ENCODE measurements at places on chromosomes 16 and 17. TPM values are rescaled to one million over a fixed set of nuclear protein-coding genes. Genes with fewer than 3 reads are reported as not detected.
A peak's percentile ranks its signal among the peaks of the same experiment; 100 is the strongest.

TP53TG3 gene
- total RNA-seq = not detected

EVI2A gene
- total RNA-seq = 191 TPM

PABPN1L gene
- total RNA-seq = not detected

SERPINF2 gene
- total RNA-seq = not detected

DNA sequence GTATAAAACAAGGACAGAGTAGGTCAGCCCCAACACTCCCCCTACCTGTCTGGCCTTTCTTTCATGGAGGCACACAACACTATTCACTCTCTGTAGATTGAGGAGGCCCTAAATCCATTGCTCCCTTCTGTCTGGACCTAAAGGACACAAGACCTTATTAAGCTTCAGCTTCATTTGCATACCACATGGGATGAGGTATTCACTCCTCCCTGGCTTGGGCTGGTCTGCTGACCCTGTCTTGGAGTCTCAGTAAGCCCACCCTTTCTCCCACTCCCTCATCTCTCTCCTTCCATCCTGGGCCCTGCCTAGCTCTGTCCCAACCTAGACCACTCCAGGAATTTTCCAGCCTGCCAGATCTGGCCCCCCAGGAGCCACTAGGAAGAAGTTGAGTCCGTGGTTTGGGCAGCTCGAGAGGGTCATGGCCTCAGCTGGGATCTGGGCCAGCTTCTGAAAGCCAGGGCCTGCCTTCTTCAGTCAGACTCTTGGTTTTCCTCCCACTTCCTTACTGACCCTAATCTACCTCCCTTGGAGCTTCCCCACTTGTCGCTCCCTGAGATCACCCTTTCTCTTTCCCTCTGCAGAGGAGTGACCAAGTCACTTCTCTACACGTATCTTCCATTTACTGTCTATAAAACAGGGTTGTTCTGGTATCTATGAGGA, 6.5 kb upstream of the LLGL1 start:
- H3K4me1 ChIP-seq = peaks cover 27% of the 10 kb centered on the region
- H3K4me3 ChIP-seq = no peak overlapping the region
- no peaks in the 10 kb centered on the region for H3K36me3 ChIP-seq

DNA sequence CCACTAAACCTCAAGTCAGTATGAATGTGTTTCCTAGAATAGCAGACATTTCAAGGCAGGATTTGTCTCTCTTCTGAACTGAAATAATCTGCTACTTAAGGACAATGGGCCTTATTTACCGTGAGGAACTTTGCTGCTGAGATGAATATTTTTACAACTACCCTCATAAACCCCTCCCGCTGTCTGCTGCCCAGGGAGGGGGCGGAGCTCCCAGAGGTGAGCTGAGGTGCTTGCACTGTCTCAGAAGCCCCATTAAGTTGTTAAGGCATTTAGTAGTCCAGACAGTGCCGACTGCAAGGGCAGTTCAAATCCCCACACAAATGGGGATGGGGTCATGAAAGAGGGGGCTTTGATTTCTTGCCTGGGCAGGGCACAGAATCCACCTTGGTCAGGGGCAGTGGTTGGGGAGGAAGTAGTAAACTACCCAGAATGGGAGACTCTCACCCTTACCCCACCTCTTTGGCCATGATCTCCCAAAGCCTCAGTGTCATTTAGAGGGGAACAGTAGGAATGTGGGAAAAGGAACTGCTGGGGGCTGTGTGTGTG, 19.2 kb downstream of the HNF1B start:
- no peaks in the 10 kb centered on the region for H3K36me3 ChIP-seq
- H3K4me3 ChIP-seq = no peak overlapping the region
- H3K4me1 ChIP-seq = no peaks in the 10 kb centered on the region
- DNase-seq = no peak
- H3K27ac ChIP-seq = no peak overlapping the region
- peaks cover 2% of the 10 kb centered on the region for H3K27me3 ChIP-seq

GRCh38 chr16:86593913-86594620, 15.7 kb downstream of the FOXL1 start:
- H3K36me3 ChIP-seq = no peaks in the 10 kb centered on the region
- no peak overlapping the region for H3K4me3 ChIP-seq
- peak overlapping the region; percentile 20 for H3K27ac ChIP-seq
- H3K27me3 ChIP-seq = no peaks in the 10 kb centered on the region
- H3K4me1 ChIP-seq = peaks cover 50% of the 10 kb centered on the region
- DNase-seq = no peak

- no peak overlapping the region for H3K4me3 ChIP-seq
- peak overlapping the region; percentile 99 for H3K27ac ChIP-seq
- H3K27me3 ChIP-seq = no peaks in the 10 kb centered on the region
- no peak for DNase-seq
- H3K36me3 ChIP-seq = no peaks in the 10 kb centered on the region
These were observed 1.7 kb upstream of the STAT3 start for GRCh38 chr17:42389899-42390298.

- no peaks in the 10 kb centered on the region for H3K36me3 ChIP-seq
- H3K4me3 ChIP-seq = peak overlapping the region; percentile 55
- no peaks in the 10 kb centered on the region for H3K27me3 ChIP-seq
These were observed 40.8 kb upstream of the CMIP start for GRCh38 chr16:81403601-81404391.

GRCh38 chr16:1314399-1315068, 5.1 kb downstream of the UBE2I start:
- H3K27ac ChIP-seq = no peak overlapping the region
- H3K4me1 ChIP-seq = peaks cover 23% of the 10 kb centered on the region
- H3K4me3 ChIP-seq = no peak overlapping the region
- no peaks in the 10 kb centered on the region for H3K27me3 ChIP-seq

DNA sequence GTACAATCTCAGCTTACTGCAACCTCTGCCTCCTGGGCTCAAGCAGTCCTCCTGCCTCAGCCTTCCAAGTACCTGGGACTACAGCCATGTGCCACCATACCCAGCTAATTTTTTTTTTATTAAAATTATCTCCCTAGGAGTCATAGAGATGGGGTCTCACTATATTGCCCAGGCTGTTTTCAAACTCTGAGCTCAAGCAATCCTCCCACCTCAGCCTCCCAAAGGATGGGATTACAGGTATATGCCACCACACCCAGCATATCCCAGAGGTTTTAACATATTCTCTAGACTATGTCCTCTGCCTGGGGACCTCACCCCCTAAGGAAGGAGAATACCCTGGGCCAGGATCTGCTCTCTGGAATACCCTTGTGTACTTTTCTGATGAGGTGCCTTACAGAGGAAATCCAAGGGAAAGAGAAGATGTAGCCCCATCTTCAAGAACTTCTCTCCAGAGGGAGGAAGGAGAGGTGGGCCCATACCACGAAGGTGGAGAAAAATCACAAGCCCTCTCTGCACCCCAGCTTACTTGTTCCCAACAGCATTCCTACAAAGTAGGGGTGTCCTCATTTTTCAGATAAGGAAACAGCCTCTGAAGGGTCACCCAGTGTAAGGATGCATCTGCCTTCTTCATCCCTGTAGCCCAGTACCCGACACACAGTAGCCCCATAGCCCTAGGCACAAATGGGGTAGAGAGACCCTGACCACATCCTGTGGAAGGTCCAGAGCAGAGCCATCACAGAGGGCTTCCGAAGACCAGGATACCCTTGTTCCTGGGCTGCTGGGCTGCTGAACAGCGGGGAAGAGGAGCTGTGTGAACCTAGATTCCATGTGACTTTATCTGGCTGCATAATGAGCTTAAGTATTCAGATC, 151.6 kb downstream of the SOCS1 start:
- DNase-seq = no peak
- H3K4me3 ChIP-seq = no peak overlapping the region
- H3K27me3 ChIP-seq = no peaks in the 10 kb centered on the region
- no peaks in the 10 kb centered on the region for H3K36me3 ChIP-seq
- peaks cover 58% of the 10 kb centered on the region for H3K4me1 ChIP-seq

- H3K27me3 ChIP-seq = no peaks in the 10 kb centered on the region
- H3K4me1 ChIP-seq = peaks cover 6% of the 10 kb centered on the region
- no peak overlapping the region for H3K4me3 ChIP-seq
- peak overlapping the region; percentile 8 for H3K27ac ChIP-seq
- H3K36me3 ChIP-seq = peaks cover 54% of the 10 kb centered on the region
These were observed 47.9 kb downstream of the STH start for GRCh38 chr17:46046957-46047356.

DNA sequence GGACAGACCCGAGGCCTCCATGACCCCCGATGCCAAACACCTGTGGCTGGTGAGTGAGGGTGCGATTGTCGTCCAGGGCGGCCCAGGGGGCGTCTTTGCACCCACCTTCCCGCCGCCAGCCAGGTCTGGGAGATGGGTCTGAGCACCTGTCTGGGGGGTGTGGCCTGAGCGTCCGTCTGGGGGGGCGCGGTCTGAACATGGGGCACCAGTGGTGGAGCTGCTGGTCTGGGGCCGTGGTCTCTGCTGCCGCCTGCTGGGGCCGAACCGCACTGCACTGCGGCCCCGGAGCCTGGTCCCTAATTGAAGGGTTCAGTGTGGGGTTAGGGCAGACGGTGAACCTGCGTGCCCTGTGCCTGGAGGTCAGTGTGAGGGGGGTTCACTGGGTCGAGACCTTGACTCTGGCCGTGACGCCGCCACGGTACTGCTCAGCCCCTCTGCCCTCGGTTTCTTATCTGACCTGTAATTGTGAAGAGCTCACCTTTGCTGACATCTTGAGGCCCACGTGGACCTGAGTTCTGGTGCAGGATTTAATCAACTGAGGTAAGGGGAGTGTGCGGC, 12.6 kb upstream of the TCF25 start:
- peak; percentile 99 for DNase-seq
- H3K27me3 ChIP-seq = no peaks in the 10 kb centered on the region
- H3K4me3 ChIP-seq = no peak overlapping the region
- no peak overlapping the region for H3K27ac ChIP-seq

DNA sequence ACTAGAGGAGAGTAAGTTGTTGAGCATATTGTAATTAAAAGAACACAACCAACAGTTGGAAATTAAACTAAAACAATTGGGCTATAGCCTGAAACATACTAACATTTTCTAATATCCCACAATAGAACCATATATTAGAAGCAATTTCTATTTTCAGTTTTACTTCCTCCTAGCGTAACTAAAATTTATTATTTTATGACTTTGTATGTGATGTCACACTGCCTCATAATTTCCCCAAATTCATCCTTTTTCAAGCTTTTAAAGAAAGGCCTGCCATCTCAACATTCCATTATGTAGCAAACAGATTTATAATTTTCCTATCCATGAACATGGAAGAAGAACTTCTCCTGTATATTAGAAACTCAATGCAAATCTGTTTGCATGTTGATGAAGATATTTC, 110.2 kb downstream of the HS3ST3A1 start:
- no peak overlapping the region for H3K4me3 ChIP-seq
- DNase-seq = no peak

DNA sequence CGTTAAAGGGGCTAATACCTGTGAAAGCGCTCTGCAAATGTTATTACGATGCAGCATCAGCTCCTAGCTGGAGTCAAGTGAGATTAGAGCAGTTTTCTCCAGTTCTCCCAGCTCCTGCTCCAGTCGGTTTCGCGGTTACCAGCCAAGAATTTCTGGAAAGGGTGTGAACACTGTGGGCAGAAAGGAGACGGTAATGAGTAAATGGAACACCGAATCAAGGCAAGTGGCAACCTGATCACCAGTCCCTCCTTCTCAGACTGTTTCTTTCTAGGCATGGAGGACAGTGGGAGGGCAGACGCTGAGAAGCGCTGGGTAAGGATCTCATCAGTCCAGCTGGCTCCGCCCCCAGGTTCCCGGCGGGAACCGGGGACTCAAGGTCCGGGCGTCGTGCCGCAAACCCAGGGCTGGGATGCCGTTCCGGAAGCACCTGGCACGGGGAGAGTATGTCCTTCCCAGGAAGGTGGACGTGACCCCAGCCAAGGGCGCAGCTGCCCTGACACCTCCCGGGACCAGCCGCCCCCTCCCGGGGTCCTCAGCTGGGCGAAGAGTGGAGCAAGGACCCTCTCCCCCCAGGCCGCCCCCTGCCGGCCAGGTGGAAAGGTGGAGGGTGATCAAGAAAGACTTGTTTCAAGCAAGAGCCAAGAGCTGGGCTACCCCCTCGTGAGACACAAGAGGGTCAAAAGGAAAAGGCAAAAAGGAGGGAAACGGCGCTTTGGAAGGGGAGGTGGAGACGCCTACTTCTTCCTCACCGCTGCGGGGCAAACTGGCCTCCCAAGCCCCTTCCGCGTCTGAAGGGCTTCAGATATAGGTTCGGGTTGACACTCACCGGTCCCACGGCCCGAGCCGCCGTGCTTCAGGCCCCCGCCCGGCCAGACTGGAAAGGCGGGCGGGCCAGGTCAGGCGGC, 481 bp downstream of the MYO19 start:
- peak; percentile 90 for DNase-seq
- peaks cover 35% of the 10 kb centered on the region for H3K36me3 ChIP-seq
- H3K4me3 ChIP-seq = peak overlapping the region; percentile 96

DNA sequence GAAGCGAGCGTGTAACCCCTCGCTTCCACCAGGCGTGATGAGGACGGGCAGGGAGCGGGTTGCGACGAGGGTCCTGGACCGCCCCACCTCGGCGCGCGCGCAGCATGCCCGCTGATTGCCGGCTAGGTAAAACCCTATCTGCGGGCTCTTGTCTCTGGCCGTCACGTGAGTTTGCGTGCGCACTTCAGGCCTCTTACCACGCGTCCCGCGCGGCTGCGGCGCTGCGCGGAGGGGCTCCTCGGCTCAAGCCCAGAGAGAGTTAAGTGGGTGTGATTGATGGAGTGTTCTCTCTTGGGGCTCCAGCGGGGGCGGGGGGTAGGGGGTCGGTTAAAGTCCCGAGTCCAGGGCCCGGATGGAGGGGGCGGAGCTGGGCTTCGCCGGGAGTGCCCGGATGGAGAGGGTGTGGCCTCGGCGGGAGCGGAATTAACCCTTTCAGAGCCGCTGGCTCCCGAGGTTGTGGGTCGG, 7.9 kb downstream of the KDM6B start:
- peaks cover 47% of the 10 kb centered on the region for H3K4me1 ChIP-seq
- H3K36me3 ChIP-seq = peaks cover 9% of the 10 kb centered on the region
- DNase-seq = peak; percentile 97
- no peaks in the 10 kb centered on the region for H3K27me3 ChIP-seq

DNA sequence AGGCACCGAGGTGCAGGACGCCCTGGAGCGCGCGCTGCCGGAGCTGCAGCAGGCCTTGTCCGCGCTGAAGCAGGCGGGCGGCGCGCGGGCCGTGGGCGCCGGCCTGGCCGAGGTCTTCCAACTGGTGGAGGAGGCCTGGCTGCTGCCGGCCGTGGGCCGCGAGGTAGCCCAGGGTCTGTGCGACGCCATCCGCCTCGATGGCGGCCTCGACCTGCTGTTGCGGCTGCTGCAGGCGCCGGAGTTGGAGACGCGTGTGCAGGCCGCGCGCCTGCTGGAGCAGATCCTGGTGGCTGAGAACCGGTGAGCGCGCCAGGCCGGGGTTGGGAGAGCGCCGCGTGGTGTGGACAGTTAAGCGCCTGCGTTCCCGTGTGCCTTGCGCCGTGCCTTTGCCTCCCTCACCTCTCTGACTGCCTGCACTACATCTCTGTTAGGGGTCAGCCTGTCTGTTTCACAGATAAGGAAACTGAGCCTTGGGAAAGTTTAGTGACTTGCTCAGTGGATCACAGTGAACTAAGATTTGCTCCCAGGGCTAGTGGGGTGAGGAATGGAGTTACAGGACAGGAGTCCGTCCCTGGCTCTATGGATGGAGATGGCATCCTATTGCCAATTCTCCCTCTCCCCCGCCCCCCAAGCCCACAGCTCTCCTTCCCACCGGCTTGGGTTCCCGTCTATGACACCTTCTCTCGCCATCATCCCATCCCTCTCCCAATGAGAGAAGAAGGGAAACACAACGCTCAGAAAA, 880 bp downstream of the SARM1 start:
- no peaks in the 10 kb centered on the region for H3K36me3 ChIP-seq
- no peak overlapping the region for H3K27ac ChIP-seq
- peaks cover 16% of the 10 kb centered on the region for H3K27me3 ChIP-seq
- peaks cover 7% of the 10 kb centered on the region for H3K4me1 ChIP-seq
- peak overlapping the region; percentile 65 for H3K4me3 ChIP-seq

- no peaks in the 10 kb centered on the region for H3K27me3 ChIP-seq
- no peak overlapping the region for H3K4me3 ChIP-seq
- no peak overlapping the region for H3K27ac ChIP-seq
- no peaks in the 10 kb centered on the region for H3K36me3 ChIP-seq
- DNase-seq = no peak
These were observed 17.0 kb downstream of the DCAF7 start for GRCh38 chr17:63567229-63567628.
